Mesendoderm (in vitro differentiated cells): ENCODE measurements at places on chromosomes 4 and X.

GRCh38 chr4:61543976-61544375 lies 343.9 kb downstream of the ADGRL3 start:
- no peaks in the 10 kb centered on the region for H3K27me3 ChIP-seq
- no peak for DNase-seq
- no peak overlapping the region for H3K27ac ChIP-seq
- H3K4me1 ChIP-seq = no peaks in the 10 kb centered on the region
- H3K36me3 ChIP-seq = no peaks in the 10 kb centered on the region

DNA sequence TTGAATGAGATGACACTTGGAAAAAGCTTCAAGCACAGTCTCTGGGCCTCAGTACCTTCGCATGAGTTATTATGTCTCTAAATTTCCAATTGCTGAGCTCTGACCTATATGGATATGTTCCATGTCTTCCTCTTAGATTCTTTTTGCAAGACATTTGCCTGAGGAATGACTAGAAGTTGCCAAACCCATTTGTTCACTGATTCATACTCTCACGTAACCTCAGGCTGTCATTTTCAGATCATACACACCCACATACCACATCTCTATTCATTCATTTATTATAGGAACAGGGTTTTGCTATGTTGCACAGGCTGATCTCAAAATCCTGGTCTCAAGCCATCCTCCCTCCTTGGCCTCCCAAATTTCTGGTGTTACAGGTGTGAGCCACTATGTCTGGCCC lies 2137.1 kb upstream of the TENM3 start:
- H3K27me3 ChIP-seq = no peaks in the 10 kb centered on the region
- no peaks in the 10 kb centered on the region for H3K4me1 ChIP-seq
- H3K27ac ChIP-seq = no peak overlapping the region
- no peak for DNase-seq

GRCh38 chrX:54288277-54288676 lies 69.6 kb downstream of the WNK3 start:
- no peak for DNase-seq
- H3K36me3 ChIP-seq = no peaks in the 10 kb centered on the region
- no peaks in the 10 kb centered on the region for H3K4me1 ChIP-seq
- H3K27me3 ChIP-seq = no peaks in the 10 kb centered on the region
- H3K4me3 ChIP-seq = no peak overlapping the region
- H3K27ac ChIP-seq = no peak overlapping the region

DNA sequence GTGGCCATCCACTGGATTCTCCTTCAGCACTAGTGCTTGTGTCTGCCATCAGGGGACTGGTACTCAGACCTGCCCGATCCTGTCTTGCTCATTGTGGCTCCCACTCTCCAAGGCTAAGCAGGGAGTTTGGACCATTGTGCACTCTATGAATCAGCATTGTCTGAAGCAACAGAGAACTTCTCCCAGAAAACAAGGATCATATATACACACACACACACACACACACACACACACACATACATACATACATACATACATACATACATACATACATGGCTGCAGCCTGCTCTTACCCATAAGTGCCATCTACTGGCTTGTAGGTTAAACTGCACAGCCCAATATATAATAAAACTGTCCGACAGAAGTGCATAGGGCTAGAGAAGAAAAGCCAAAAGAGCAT lies 345.3 kb upstream of the LCORL start:
- no peak overlapping the region for H3K27ac ChIP-seq
- no peak overlapping the region for H3K4me3 ChIP-seq
- peak; percentile 47 for DNase-seq
- no peaks in the 10 kb centered on the region for H3K36me3 ChIP-seq
- H3K4me1 ChIP-seq = no peaks in the 10 kb centered on the region

DNA sequence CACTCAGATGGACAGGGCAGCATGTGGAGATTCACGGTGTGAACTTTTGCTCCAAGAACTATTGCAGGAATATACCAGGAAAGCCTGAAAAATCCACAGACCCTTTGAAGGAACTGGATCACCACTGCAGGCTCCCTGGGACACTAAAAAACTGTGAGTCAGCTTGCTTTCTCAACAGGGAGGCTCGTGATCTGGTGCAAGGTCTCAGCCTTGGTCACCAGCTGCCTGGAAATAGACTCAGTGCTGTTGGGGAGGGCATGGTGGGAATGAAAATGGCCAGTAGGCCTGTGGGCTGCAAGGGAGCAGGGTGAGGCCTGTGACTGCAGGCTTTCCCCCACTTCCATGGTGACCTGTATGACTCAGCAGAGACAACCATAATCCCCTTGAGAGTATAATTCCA lies 426.4 kb upstream of the RPS6KA3 start:
- H3K36me3 ChIP-seq = no peaks in the 10 kb centered on the region
- no peak for DNase-seq
- H3K4me3 ChIP-seq = no peak overlapping the region

DNA sequence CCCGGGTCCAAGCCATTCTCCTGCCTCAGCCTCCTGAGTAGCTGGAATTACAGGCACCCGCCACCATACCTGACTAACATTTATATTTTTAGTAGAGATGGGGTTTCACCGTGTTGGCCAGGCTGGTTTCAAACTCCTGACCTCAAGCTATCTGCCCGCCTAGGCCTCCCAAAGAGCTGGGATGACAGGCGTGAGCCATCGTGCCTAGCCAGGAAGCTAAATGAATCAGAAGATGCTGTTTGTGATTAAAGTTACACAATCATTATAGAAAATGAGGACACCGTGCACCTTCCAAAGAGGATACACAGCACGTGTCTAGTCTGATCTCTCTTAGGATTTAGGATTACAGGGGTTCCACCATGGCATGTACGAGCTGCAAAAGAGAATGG lies 99.6 kb downstream of the DHRSX start:
- H3K27me3 ChIP-seq = no peaks in the 10 kb centered on the region
- peaks cover 9% of the 10 kb centered on the region for H3K4me1 ChIP-seq
- H3K4me3 ChIP-seq = no peak overlapping the region
- DNase-seq = no peak

DNA sequence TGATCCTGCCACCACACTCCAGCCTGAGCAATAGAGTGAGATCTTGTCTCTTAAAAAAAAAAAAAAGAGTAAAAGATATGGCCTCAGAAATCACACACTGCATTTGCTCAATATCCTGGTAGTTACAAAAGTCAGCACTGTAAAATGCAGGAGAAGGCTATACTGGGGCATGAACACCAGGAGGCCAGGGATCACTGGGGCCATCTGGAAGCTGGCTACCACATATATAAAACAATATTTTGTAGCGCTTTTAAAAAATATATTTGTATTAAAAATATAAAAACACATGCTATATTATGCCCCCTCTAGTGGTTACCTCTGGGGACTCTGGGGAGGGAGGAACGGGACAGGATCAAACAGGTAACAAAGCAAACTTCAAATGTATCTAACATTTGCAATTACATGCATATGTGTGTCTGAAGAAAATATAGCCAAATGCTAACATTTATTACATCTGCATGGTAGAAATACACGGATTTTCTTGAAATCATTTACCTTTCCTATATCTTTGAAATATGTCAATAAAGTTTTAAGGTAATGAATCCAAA lies 4.0 kb downstream of the C4orf46 start:
- H3K27ac ChIP-seq = no peak overlapping the region
- H3K36me3 ChIP-seq = no peaks in the 10 kb centered on the region
- no peak overlapping the region for H3K4me3 ChIP-seq

DNA sequence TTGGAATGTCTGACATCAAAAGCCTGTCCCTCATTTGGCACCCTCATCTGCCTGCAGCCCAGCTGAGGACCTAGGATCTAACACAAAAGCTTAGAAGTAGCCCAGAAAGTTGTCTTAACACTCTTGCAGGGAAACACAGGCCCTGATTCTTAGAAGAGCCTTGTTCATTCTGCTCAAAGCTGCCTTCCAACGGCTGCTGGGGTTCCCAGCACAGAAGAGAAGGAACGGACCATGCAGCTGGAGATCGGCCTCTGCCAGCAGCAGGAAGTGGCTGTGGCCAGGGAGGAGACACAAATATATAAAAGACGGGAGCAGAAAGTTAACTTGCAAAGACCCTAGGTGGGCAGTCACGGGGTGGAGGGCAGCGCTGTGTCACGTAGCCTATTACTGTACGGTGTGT lies 20.4 kb downstream of the PRPS2 start:
- DNase-seq = no peak
- no peaks in the 10 kb centered on the region for H3K4me1 ChIP-seq
- no peaks in the 10 kb centered on the region for H3K36me3 ChIP-seq

DNA sequence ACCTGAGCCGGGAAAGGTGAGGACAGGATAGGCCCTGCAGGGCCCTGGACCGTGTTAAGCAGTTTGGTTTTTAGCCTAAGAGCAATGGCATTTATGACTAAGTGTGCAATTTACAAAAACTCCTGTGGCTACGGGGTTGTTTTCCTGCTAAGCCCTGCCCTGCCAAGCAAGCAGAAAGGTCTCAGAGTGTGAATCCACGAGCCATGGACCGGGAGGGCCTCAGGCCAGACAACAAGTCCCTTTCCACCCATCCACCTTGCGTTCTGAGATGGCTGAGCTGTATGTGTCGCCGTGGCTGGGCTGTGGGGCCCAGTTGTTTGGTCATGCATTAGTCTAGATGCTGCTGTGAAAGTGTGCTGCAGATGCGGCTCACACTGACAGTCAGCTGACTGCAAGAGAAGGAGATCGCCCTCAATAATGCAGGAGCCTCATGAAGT lies 33.9 kb upstream of the AFAP1 start:
- H3K36me3 ChIP-seq = no peaks in the 10 kb centered on the region
- H3K4me1 ChIP-seq = peaks cover 18% of the 10 kb centered on the region
- DNase-seq = no peak
- no peak overlapping the region for H3K27ac ChIP-seq
- no peak overlapping the region for H3K4me3 ChIP-seq
- no peaks in the 10 kb centered on the region for H3K27me3 ChIP-seq

GRCh38 chrX:10828640-10829039 lies 208.3 kb upstream of the MID1 start:
- no peak overlapping the region for H3K4me3 ChIP-seq
- H3K27me3 ChIP-seq = no peaks in the 10 kb centered on the region
- H3K36me3 ChIP-seq = no peaks in the 10 kb centered on the region
